Foreskin keratinocyte (primary cell): ENCODE measurements at places on chromosomes 11 and 22. TPM values are rescaled to one million over a fixed set of nuclear protein-coding genes. Genes with fewer than 3 reads are reported as not detected.

OR2AT4 gene
- total RNA-seq: not detected in 2 replicates

CAVIN3 gene
- total RNA-seq: 121 and 173 TPM in 2 replicates

CRYBB1 gene
- total RNA-seq: not detected in 2 replicates

SYT7 gene
- 2.2 and 4.5 TPM in 2 replicates for total RNA-seq

GPR83 gene
- not detected in 2 replicates for total RNA-seq
